ENCODE measurements at places on chromosomes 13 and 19.
A peak's percentile ranks its signal among the peaks of the same experiment; 100 is the strongest.

- DNase-seq: no peak
These were observed 117.2 kb upstream of the ARGLU1 start for GRCh38 chr13:106685143-106685542.

GRCh38 chr13:50357586-50358118 is 342.4 kb downstream of the KCNRG start:
- DNase-seq: peak; percentile 78

DNA sequence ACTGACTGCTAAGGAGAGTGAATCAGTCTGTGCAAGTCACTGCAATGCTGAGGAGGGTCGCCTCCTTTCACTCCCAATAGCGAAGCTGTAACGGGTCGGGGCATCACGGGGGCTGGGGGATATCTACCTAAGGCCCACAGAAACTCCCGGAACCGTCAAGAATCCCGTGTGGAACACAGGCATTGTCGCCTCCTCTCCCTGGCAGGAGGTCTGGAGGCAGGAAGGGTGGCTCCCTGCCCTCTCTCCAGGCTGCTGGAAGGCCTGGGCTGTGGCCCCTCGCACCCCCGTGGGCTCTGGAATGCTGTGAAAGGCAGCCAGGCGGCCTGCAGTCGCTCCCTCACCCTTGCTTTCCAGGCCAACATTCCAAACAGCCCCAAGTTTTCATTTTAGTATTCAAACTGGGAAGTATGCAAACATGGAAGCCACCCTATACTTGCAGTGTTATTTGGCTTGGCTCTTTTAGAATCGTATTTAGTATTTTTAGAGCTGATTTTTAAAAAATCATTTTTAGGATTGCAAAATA is 109.4 kb downstream of the CRYL1 start:
- no peak for DNase-seq

DNA sequence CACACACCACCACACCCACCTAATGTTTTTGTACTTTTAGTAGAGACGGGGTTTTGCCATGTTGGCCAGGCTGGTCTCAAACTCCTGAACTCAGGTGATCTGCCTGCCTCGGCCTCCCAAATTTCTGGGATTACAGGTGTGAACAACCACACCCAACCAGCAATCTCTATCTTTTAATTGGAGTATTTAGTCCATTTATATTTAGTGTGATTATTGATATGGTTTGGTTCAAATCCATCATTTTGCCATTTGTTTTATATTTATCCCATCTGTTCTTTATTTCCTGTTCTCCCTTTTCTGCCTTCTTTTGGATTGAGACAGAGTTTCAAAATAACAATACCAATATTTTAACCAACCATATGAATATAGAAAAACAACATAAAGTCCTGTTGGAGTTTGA is 4.1 kb downstream of the ZNF420 start:
- DNase-seq: no peak

DNA sequence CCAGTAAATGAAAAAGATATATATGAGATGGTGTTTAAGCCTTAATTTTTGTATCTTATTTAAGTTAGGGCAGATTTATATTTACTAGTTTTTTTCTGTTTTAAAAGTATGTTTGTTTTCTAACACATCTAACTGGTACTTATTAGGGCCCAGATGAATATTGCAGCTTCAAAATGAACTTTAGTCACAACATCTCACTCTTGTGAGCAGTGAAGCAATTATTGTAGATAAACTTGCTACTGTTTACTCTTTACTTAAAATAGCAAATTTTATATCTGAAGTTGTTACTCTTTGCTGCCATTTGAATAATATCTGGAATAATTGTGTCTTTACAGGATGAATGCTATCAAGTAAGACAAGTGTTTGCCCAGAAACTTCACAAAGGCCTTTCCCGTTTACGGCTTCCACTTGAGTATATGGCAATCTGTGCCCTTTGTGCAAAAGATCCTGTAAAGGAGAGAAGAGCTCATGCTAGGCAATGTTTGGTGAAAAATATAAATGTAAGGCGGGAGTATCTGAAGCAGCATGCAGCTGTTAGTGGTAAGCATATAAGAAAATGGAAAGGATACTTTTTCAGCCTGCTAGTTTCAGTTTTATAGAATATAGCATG is 166.8 kb downstream of the PDS5B start:
- DNase-seq: no peak

DNA sequence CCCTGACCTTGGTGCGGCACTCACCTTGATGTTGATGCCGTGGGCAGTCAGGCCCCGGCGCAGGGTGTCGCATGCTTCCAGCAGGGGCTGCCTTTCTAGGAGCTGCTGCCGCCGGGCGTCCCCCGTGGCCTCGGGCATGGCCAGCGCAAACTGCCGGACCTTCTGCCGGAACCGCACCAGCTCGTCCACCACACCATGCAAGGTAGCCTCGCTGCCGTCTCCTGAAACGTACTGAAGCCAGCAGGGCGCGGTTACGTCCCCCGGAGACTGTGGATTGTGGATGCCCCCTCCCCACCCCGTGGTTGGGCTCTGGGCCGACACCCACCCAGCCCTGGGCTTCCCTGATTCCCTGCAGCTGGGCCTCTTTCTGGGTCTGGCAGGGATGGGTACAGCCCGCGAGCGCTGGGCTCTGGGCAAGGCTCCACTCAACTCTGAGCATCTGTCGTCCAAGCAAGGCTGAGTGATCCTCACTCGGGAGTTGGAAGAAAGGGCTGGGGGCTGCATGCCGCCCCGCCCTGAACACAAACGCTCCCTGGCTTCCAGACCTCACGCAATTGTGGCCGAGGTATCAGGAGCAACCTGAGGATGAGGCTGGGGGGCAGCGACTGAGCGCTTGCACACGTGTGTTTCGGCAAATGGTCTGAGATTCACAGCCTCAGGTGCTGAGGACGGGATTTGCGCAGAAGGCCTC is 27.1 kb downstream of the NAXD start:
- no peak for DNase-seq

DNA sequence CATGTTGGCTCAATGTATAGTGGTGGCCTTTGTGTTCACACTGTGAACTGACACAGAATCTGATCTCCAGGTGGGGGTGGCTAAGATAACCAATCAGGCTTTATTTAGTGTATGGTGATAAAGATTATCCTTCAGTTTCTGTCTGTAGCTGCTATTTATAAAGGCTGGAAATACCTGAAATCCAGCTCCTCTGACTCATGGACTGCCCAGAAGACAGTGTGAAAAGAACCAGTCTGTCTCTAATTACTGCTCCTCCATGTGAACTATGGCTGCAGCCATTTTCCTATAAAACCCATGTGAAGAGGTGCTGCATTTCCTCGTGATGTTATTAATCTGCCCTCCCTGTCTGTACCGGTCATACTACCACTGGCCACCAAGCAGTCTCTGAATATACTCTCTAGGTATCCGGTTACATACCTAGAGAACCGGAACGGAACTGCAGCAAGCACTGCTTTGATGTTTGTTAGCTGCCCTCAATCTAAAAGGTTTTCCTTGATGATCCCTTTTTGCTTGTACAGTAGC is 238.0 kb downstream of the LHFPL6 start:
- peak; percentile 17 for DNase-seq

- DNase-seq: no peak
These were observed 3.0 kb upstream of the EEF1AKMT1 start for GRCh38 chr13:20776751-20777150.

DNA sequence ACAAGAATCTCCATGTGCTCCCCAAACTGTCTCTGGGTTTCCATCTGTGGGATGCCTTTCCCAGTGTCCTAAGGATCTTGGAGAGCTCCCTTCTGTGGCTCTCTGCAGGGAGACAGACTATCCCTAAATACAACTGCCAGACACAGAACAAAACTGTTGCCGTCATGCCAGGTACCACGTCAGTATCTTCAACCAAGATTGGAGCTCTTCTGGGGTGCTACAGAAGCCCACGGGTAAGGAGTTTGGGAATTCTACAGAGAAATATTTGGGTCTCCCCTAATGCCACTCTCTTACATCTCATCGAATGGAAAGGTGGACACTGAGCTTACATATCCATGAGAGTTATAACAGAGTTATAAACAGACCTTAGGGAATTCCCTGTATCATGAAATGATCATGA is 4.9 kb upstream of the MBD3L3 start:
- no peak for DNase-seq

GRCh38 chr13:44352671-44353070 is 21.0 kb upstream of the SERP2 start:
- DNase-seq: no peak

DNA sequence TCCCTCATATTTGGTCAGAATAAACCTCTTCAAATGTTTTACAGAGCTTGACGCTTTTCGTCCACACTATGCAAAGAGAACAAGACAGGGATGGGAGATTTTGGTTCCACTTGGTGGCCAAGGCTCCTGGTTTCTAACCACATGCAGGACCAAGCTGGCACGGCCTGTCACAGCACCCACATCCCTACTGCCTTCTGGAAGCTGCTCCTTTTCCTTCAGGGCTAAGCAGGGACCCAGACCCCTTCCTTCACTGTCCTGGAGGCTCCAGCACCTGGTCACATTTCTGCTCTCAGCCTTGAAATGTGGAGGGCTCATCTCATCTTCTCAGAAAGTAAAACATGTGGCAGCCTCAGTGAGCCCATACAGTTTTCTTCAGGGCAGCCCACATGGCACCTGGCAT is 50.4 kb upstream of the ARHGEF7 start:
- DNase-seq: no peak

DNA sequence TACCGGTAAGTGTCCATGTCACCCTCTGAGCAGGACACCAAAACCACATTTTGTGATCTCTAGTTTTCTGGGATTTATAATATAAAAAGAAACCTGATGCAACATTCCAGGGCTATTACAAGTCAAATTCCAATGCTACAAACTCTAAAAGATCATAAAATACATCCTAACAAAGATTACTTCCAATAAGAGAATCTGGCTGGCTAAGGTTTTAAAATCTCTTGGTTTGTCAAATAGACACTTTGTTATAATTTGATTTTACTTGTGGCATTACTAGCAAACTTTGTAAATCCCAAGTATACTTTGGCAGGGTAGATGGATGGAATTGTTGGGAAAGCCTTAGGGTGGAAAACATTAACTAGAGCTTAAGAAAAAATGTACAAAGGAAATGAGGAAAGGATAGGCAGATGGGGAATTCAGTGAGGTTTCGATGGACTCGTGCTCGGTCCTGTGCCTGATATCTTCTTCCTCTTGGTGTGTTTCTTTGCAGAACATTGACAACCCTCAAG is 74.0 kb upstream of the POMP start:
- DNase-seq: no peak

DNA sequence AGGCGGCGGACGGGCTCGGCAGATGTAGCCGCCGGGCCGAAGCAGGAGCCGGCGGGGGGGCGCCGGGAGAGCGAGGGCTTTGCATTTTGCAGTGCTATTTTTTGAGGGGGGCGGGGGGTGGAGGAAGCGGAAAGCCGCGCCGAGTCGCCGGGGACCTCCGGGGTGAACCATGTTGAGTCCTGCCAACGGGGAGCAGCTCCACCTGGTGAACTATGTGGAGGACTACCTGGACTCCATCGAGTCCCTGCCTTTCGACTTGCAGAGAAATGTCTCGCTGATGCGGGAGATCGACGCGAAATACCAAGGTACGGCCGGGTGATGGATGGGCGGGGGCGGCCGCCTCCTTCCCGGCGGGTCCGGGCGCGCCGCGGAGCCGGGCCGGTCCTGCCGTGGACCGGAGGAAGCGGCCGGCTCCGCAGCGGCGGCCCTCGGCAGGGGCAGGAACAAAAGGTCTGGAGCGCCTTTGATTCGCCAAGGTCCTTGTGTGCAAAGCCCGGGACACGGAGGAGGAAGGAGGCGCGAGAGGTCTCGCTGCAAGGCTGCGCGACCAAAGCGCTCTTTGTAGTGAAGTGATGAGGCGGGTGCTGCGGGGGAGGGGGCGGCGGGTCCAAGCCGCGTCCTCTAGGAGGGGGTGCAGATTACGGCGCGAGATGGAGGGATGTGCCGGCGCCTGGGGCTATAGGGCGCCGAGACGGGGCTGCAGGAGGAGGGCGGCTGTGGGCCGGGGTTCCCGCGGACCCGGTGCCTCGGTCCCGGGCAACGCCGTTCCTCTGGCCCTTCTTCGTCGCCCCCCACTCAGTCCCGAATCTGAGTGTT is 689 bp downstream of the ING1 start:
- peak; percentile 67 for DNase-seq

DNA sequence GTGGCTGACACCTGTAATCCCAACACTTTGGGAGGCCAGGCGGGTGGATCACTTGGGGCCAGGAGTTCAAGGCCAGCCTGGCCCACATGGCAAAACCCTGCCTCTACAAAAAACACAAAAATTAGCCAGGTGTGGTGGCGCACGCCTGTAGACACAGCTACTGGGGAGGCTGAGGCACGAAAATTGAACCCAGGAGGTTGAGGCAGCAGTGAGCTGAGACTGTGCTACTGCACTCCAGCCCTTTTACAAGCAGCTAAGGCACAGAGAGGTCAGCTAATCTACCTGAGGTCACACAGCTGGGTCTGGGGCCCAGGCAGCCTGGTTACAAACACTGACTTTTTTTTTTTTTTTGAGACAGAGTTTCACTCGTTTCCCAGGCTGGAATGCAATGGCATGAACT is 27.2 kb downstream of the MED26 start:
- DNase-seq: no peak

DNA sequence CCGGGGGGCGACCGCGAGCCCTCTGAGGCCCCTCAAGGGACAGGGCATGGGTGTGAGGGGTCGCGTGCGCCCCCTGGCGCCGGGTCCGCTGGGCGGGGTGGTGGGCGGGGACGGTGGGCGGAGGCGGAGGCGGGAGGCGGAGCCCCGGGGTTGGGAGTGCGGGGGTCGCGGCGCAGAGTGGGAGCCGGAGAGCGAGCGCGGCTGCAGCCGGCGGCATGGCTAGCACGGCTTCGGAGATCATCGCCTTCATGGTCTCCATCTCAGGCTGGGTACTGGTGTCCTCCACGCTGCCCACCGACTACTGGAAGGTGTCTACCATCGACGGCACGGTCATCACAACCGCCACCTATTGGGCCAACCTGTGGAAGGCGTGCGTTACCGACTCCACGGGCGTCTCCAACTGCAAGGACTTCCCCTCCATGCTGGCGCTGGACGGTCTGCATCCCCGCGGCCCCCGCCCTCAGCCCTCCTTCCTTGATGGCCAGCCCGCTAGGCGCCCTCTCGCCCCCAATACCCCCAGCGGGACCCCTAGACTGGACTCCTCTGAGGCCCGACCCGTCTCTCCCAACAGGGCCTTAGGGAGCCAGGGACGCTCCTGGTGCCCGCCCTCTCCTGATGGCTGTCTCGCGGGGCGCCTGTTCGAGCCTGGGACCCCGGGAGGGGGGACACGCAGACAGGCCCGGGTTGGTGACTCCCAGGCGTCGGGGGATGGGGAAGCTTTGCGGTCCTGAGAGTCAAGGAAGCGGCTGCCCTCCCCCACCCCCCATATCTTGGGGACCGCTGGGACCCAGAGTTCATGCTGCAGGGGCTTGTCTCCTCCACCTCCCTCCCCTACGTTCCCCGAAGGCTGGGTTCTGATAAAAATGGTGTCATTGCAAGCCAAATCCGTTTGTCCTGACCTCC is at the start of gene CLDN10:
Gene CLDN10, plus strand, starts transcription at position 182 of the 903 bp plus-strand sequence. Its CDS starts 34 bp downstream, at position 216.
- peak; percentile 42 for DNase-seq

DNA sequence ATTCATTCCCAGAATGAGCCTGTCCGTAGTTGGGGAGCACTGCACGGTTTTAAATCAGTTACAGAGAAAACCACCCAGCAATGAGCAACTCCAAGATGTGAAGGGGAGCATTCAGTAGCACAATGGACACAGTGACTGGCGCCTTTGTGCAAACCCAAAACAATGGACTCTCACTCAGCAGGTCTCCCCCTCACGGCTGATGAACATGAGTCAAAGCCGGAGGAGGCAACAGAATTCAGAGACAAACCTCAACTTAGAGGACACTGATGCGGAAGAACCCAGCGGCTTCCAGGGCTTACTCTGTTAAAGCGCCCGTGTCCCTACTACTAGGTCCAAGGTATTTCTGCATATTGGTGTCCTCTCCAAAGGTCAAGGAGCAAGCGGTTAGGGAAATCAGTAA is 17.7 kb downstream of the PLEKHF1 start:
- no peak for DNase-seq

Measured in lung (tissue), 17 donors.